ENCODE measurements at places on chromosomes 5 and 9.

GRCh38 chr9:133976191-133976861, 15.8 kb downstream of the VAV2 start:
- no peak for DNase-seq

DNA sequence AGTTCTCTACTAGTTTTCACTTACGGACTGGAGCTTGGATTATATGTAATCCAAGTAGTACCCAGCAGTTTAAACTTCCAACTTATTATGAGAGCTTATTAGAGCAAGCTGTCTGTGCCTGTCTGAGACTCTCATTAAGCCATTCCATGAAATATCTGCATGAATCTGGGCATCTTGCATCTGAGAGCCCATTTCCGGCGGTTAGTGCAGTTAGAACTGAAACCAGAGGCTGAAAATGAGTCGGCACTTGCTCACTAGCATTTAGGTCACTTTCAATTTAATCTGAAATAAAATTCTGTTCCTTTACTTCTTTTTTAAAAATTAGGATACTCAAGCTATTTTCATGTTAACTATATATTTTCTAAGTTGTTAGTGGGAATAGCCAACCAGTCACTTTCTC, 102.2 kb downstream of the MEGF10 start:
- DNase-seq, result no peak

GRCh38 chr9:125407432-125407973, 145.9 kb downstream of the GAPVD1 start:
- DNase-seq, result no peak

- DNase-seq, result no peak
These were observed 49.6 kb downstream of the APC start for GRCh38 chr5:112787261-112787660.

DNA sequence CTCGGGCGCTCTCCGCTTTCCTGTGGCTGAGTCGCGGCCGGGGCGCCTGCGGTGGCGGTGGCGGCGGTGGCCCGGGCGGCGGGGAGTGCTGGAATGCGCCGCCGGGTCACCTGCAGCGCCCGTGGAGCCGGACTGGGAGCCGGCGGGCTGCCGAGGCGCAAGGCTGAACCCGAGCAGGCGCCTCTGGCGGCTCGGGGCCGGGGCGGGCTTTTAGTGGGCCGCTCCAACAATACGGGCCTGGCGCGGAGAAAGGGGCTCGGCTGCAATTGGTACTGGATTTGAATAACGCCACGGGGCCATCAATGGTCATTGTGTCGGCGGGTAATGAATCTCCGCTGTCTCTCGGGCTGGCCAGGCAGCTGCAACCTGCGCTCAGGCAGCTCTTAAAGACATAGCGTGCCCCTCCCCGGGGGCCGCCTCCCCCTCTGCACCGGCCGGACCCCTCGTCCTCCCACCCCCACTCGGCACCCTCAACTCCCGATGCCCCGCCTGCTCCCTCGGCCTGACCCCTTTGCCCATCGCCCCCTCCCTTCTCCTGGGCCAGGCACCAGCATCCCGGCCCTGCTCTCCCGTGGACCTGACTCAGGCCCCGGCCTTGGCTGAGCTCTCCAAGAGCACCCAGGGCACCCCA, 22.1 kb downstream of the URM1 start:
- peak; percentile 55 for DNase-seq

DNA sequence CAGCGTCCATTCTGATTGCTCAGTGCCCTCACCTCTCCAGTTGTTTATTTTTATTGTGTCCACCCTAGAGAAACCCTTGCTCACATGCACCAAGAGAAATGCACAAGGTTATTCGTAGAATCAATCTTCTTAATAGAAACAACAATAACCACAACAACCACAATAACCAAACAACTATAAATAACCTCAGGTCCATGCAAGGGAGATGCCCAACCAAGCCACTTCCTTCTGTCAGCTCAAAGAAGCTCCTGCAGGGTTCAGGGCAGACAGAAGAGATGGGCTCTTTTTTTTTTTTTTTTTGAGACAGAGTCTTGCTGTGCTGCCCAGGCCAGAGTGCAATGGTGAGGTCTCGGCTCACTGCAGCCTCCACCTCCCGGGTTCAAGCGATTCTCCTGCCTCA, 14.9 kb upstream of the TCOF1 start:
- DNase-seq, result no peak
